ENCODE measurements at places on chromosomes 3 and 15.

DNA sequence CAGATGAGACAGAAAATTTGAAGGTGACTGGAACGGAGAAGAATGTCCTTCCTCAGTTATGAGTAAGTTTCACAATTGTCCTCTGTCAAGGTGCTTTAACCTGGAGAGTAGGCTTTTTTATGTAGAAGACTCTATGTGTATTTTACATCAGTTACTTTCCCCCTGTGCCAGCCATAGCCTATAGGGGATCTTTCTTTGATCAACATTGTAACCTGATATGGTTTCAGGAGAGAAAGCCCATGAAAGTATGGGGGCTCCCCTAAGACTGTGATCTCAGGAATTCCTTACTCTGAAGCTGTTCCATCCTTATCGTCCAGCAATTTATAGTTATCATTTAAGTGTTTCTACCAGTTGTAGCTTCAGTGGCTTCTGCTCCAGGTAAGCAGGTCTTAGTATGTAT lies 1076.3 kb upstream of the EPHA6 start:
- H3K36me3 ChIP-seq = peaks cover 1% of the 10 kb centered on the region
- no peak for DNase-seq
- no peak overlapping the region for H3K4me3 ChIP-seq
- no peak overlapping the region for H3K27ac ChIP-seq

DNA sequence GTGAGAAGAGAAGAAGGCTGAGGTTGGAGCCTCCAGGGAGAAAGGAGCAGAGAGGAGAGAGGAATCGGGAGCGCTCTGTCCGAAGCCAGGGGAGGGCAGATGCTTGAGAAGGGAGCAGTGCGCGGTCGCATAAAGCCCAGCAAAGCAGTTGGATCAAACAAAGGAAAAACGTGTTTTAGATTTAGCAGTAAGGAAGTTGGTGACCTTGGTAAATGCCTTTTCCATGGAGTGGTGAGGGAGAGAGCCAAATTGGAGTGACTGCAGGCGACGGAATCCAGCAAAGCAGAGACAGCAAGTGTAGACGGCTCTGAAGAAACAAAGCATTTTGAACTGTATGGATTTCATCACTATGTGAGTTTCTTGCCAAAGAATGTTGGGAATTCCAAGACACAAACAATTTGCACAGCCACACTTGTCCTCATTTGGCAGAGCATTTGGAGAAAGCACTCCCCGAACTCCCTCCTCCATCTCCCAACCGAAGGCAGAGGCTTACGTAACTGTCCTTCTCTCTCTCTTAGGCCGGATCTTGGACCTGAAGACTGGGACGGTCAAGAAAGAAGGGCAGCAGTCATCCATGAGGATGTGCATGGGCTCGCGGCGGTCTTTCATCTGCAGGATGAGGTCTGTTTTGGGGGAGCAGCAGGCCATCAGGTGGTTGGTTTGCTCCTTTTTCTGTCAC lies 103.6 kb downstream of the ARNT2 start:
- H3K27ac ChIP-seq = no peak overlapping the region
- no peak for DNase-seq
- peaks cover 1% of the 10 kb centered on the region for H3K36me3 ChIP-seq
- peaks cover 11% of the 10 kb centered on the region for H3K4me1 ChIP-seq
- H3K4me3 ChIP-seq = no peak overlapping the region
- H3K27me3 ChIP-seq = peaks cover 7% of the 10 kb centered on the region

DNA sequence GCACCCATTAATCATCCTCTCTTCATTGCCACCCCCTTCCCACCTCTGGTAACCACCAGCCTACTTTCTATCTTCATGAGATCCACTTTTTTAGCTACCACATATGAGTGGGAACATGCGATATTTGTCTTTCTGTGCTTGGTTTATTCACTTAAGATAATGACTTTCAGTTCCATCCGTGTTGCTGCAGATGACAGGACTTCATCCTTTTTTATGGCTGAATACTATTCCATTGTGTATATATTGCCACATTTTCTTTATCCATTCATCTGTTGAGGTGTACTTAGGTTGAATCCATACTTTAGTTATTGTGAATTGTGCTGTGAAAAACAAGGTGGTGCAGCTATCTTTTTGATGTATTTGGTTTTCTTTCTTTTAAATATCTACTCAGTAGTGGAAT lies 53.3 kb upstream of the NR2C2 start:
- H3K27me3 ChIP-seq = no peaks in the 10 kb centered on the region
- no peaks in the 10 kb centered on the region for H3K36me3 ChIP-seq
- no peak for DNase-seq
- H3K4me1 ChIP-seq = no peaks in the 10 kb centered on the region
- no peak overlapping the region for H3K4me3 ChIP-seq

- DNase-seq = no peak
- peaks cover 2% of the 10 kb centered on the region for H3K36me3 ChIP-seq
- peaks cover 31% of the 10 kb centered on the region for H3K4me1 ChIP-seq
- H3K27me3 ChIP-seq = no peaks in the 10 kb centered on the region
- no peak overlapping the region for H3K27ac ChIP-seq
Observed at GRCh38 chr3:127674790-127675189, 2.0 kb downstream of the ABTB1 start.

DNA sequence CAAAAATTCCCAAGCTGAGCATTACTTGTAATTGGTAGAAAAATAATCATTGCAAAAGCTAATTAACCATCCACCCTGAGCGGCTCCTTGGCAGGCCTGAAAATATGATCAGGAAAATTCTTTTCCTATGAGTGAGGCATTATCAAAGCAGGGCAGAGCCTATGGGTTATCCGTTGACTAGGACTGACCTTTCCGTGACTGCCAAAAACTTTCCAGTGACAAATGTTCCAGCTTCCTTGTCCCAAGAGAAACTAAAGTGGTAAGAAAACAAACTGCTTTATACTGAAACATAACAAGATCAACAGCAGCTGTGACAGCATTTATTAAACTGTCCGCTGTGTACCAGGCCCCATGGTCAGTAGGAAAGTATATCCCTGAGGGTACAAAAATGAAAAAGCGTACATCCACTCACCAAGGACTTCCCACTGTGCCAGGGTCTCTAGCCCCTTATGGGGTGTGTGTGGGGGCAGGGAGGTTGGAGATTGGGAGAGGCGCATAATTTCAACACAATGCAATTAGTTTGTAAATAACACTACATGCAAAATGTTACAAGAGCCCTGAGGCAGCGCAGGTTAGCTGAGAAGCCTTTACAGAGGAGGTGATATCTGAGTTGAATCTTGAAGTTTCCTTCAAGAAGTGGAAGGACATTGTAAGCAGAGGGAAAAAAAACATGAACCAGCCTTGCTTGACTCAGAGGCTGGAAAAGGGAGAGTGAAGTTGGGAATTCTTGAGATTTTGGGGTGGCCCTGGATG lies 8.5 kb downstream of the LIPC start:
- H3K4me3 ChIP-seq = no peak overlapping the region
- no peak for DNase-seq
- H3K4me1 ChIP-seq = peaks cover 32% of the 10 kb centered on the region
- no peaks in the 10 kb centered on the region for H3K36me3 ChIP-seq
- H3K27ac ChIP-seq = peak overlapping the region; percentile 26
- no peaks in the 10 kb centered on the region for H3K27me3 ChIP-seq

- H3K27ac ChIP-seq = no peak overlapping the region
- H3K36me3 ChIP-seq = no peaks in the 10 kb centered on the region
- no peaks in the 10 kb centered on the region for H3K27me3 ChIP-seq
- H3K4me3 ChIP-seq = no peak overlapping the region
- no peak for DNase-seq
Observed at GRCh38 chr3:162507397-162507796, 1010.8 kb downstream of the OTOL1 start.

DNA sequence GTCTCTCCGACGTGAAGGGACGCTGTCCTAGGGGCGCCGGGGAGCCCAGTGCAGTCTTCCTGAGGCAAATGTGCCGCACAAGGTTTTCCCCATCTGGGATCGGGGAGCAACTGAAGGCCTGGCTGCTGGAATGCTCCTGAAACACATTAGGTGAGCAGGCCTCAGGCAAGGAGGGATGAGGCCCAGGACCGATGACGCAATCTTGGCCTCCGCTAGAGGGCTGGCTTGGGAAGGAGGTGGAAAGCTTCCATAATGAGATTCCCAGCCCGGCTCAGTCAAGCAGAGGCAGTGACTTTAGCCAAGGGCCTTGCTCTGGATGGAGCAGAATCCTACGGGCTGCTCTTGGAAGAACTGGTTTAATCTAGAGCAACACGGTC lies 50.8 kb downstream of the CPN2 start:
- DNase-seq = no peak
- no peak overlapping the region for H3K4me3 ChIP-seq
- H3K27me3 ChIP-seq = peaks cover 7% of the 10 kb centered on the region

GRCh38 chr3:44842376-44842775 lies 19.3 kb upstream of the TMEM42 start:
- no peaks in the 10 kb centered on the region for H3K27me3 ChIP-seq
- peaks cover 20% of the 10 kb centered on the region for H3K36me3 ChIP-seq
- no peak for DNase-seq
- no peaks in the 10 kb centered on the region for H3K4me1 ChIP-seq
- H3K4me3 ChIP-seq = no peak overlapping the region
- H3K27ac ChIP-seq = no peak overlapping the region

DNA sequence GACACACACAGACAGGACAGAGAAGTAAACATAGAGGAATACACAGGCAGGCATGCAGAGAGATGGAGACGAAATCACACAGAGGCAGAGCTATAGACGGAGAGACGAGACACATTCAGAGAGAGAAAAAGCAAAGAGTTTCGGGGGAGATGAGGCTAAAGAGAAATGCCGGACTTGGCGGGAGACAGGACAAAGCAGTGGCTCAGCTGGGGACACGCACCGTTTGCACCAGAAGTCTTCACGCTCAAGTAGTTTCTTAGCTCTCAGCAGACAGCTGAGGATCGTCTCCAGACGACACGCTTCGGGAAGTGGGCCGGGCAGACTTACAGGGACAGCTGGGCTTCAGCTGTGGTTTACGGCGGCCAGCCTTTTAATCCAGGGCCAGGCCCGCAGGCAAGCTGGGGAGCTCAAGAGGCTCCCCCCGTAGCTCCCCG lies 56.2 kb upstream of the DLG1 start:
- DNase-seq = no peak
- H3K27me3 ChIP-seq = peaks cover 15% of the 10 kb centered on the region
- H3K4me3 ChIP-seq = no peak overlapping the region
- H3K36me3 ChIP-seq = peaks cover 3% of the 10 kb centered on the region
- no peaks in the 10 kb centered on the region for H3K4me1 ChIP-seq

DNA sequence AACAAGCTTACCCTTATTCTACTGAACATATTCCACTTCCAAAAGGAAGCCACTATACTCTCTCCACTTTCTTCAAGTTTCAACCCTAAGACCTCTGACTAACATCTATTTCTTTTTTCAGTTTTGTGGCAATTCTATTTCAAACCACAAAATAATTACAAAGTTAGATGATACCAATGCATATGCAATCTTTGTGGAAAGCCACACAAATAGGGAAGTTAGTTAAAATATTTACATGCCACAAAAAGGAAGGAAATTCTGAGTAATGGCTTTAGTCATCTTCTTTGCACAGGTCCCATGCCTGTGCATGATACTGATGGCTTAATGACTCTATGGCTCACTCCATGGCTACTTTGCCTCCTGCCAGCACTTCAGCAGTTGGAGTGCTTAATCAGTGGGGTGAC lies 57.0 kb upstream of the MCTP2 start:
- H3K27me3 ChIP-seq = peaks cover 17% of the 10 kb centered on the region
- H3K4me3 ChIP-seq = peak overlapping the region; percentile 25
- H3K4me1 ChIP-seq = peaks cover 27% of the 10 kb centered on the region
- peak overlapping the region; percentile 74 for H3K27ac ChIP-seq
- H3K36me3 ChIP-seq = peaks cover 11% of the 10 kb centered on the region

GRCh38 chr3:178711753-178712152 lies 175.5 kb downstream of the KCNMB2 start:
- H3K4me1 ChIP-seq = no peaks in the 10 kb centered on the region
- no peak for DNase-seq
- H3K27me3 ChIP-seq = no peaks in the 10 kb centered on the region
- H3K27ac ChIP-seq = no peak overlapping the region

DNA sequence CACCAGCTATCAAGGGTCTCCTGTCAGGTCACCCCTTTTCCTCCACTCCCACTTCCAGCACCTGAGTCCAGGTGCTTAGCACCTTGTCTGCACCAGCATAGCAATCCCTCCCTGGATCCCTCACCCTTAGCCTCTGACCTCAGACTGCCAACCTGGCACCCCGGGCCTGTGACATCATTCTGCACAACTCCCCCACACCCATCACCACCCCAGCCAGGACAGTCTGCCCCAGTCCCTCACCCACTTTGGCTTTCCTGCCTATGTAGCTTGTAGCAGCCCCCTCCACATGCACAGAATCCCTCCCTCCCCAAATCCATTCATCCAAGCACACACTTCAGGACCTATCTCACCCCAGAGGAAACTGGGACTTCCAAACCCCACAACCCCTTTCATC lies 819 bp upstream of the PLXNB1 start:
- peaks cover 19% of the 10 kb centered on the region for H3K27me3 ChIP-seq
- no peak overlapping the region for H3K27ac ChIP-seq
- H3K4me1 ChIP-seq = no peaks in the 10 kb centered on the region
- peak overlapping the region; percentile 90 for H3K4me3 ChIP-seq
- no peak for DNase-seq

GRCh38 chr3:17315897-17316296 lies 426.5 kb downstream of the TBC1D5 start:
- H3K4me1 ChIP-seq = no peaks in the 10 kb centered on the region
- no peak overlapping the region for H3K4me3 ChIP-seq
- DNase-seq = no peak
- H3K27me3 ChIP-seq = no peaks in the 10 kb centered on the region
- no peak overlapping the region for H3K27ac ChIP-seq
- no peaks in the 10 kb centered on the region for H3K36me3 ChIP-seq

DNA sequence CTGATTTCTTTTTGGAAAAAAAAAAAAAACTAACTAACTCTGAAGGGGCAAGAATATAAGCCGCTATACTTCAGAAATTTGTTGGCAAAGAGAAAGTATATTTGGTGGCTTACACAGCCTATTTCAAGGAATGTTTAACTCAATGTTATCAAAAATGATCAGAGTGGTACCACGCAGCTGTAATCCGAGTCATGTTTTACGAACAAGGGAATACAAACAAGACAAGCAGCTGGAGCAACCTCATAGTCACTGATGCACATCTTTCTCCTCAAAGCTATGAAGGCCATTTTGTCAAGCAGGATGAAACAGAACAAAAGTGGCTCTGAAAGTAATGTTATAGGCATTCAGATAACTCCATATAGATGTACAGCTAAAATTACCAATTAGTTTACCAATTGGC lies 81.2 kb downstream of the SCAPER start:
- no peak overlapping the region for H3K4me3 ChIP-seq
- no peaks in the 10 kb centered on the region for H3K27me3 ChIP-seq
- no peak for DNase-seq
- H3K4me1 ChIP-seq = peaks cover 13% of the 10 kb centered on the region

GRCh38 chr15:47959617-47960413 lies 161.0 kb upstream of the SLC24A5 start:
- peaks cover 31% of the 10 kb centered on the region for H3K27me3 ChIP-seq
- no peak for DNase-seq
- no peaks in the 10 kb centered on the region for H3K36me3 ChIP-seq
- H3K27ac ChIP-seq = no peak overlapping the region
